ENCODE measurements at places on chromosomes 7 and 10.

- no peak for DNase-seq
Observed at GRCh38 chr10:42654419-42654818, 16.0 kb upstream of the ZNF33B start.

GRCh38 chr10:125147971-125148439 lies 12.4 kb downstream of the CTBP2 start:
- DNase-seq = peak; percentile 50

GRCh38 chr10:61262486-61263261 lies 190.5 kb downstream of the TMEM26 start:
- DNase-seq = peak; percentile 83

- DNase-seq = peak; percentile 72
Observed at GRCh38 chr10:77564731-77565589, 72.6 kb downstream of the KCNMA1 start.

- DNase-seq = no peak
Observed at GRCh38 chr10:109920016-109920415, 3.3 kb downstream of the XPNPEP1 start.

DNA sequence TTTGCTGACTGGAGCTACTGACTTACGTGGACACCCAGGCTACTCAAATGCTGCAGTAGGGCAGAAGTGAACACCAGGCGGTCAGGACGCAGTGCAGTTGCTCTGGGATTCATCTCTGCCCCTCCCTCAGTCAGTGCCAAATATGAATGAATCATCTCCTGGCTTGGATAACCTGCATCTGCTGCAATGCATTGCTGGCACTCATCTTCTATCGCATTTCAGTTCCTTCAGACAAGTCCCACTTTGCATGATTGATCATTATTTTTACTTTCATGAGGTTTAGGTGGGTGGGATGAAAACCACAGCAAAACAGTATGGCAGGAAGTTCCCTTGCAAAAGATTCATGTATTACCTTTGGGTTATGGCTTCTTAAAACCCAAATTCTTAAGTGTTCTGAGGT lies 224.6 kb upstream of the NRP1 start:
- DNase-seq = peak; percentile 71

DNA sequence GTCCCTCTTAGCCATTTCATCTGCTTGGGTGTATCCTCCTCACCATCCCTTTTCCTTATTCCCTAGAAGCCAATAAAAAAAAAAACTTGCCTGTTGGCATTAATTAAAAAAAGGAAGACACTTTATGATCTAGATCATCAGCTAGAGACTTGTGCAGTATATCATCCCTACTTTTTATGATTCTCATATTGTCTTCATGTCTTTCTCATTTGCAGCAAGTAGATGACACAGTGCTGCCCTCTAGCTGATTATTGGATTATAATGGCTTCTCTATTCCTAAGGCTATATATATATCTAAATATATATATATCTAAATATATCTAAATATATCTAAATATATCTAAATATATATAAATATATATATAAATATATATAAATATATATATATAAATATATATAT lies 272.4 kb upstream of the LRGUK start:
- peak; percentile 69 for DNase-seq

DNA sequence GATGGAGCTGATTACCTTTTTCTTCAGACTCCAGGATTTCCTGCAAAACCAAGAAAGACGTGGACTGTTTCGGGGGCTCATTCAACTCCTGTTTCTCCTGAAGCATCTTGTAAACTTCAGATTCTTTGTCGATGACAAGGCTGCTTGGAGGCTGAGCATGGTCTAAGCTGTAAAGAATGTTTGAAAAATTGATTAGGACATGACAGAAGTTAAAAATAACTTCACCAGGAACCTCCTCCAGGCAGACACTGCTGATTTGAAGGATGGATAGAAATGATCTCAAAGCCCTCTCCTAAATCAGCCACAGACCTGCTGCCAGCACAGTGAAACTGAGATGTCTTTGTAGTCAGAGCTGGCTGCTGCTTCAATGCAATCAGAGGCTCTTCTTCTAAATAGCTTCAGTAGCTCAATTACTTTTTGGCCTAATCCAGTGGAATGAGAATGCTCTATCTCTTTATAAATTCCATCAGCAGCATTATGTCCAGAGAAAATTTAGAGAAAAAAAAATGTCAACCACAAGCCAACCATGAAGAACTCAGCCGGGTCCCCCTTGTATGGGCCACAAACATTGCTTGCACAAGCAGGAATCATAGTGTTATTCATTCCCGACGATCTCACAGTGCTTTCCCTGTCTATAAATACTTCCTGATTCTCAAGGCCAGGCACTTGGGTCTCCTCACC lies 43.5 kb downstream of the PDLIM1 start:
- peak; percentile 95 for DNase-seq

Measured in fibroblast of skin of right quadriceps (primary cell).